ENCODE measurements at places on chromosomes 13 and 19. TPM values are rescaled to one million over a fixed set of nuclear protein-coding genes. Genes with fewer than 3 reads are reported as not detected.

DNA sequence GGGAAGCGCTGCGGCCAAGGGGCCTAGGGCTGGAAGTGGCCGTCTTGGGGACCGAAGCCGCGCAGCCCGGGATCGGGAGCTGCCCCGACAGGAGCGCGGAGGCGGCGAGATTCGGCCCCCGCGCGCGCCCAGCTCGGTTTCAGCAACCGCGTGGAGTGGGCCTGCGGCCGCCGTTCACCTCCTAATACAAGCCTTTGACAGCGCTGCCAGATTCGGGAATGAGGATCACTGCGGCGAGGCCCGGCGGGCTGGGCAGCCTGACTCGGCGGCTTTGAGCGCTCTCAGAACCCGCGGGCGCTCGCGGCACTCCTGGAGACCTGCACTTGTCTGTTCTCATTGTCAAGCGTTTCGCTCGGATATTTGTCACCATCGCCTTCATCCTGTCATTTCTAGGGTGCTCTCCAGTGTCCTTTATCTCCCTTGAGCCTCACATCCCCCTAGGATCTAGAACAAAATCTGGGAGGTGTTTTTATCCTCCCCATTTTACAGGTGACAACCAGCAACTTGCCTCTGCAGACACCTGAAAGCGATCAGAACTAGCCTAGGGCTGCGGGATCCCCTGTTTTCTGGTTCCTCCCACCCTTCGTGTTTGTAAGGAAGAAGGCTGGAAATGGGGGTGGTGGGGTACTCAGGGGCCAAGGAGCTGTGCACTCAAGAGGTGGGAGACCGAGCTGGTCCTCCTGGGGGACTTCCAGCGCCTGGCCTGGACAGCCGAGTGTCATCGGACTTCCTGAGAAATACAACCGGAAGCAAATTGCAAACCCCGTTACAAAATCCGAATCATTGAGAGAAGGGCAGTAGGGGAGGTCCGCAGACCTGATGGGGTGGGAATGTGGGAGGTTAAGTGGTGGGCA is 1.5 kb upstream of the CDX2 start:
- DNase-seq, result no peak

DNA sequence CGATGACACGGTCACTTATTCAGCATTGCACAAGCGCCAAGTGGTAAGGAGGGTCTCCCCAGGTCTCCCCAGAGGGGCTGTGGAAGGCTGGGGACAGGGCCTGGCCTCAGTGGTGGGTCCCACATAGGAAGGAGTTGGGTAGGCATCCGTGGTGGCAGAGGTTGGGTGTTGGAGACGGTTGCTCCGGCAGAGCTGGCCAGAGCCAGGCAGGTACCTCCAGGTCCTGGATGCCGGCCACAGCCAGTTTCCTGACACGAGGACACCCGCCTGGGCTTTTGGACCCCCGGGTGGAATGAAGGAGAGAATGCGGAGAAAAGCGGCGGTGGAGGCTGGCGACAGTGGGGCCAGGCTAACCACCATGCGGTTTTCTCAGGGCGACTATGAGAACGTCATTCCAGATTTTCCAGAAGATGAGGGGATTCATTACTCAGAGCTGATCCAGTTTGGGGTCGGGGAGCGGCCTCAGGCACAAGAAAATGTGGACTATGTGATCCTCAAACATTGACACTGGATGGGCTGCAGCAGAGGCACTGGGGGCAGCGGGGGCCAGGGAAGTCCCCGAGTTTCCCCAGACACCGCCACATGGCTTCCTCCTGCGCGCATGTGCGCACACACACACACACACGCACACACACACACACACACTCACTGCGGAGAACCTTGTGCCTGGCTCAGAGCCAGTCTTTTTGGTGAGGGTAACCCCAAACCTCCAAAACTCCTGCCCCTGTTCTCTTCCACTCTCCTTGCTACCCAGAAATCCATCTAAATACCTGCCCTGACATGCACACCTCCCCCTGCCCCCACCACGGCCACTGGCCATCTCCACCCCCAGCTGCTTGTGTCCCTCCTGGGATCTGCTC is 1.3 kb upstream of the FFAR1 start:
- DNase-seq, result peak; percentile 67

The C19orf85 gene
- not detected for total RNA-seq

GRCh38 chr13:22836475-22836874 is 344.3 kb upstream of the SGCG start:
- DNase-seq, result no peak

DNA sequence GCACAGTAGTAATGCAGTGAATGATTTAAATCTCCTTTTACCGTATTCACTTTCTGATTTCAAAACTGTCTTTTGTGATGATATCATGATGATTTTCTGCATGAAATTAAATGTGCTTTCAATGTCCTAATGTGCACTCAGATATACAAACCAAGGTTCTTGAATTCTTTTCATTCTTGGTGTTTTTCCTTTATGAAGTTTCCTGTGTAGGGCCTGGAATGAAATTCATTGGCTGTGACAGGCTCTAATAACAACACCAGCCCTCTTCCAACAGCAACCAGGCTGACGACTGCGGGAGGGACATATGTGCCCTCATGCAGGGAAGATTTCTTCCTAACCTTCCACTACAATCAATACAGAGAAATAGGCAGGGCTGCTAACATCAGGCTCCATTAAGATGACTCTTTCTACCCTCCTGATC is 1052.0 kb downstream of the DIAPH3 start:
- no peak for DNase-seq

The UQCR11 gene
- 136 TPM for total RNA-seq

The ZNF726 gene
- 1.2 TPM for total RNA-seq

GRCh38 chr13:101661839-101662238 is 209.4 kb downstream of the ITGBL1 start:
- no peak for DNase-seq

- DNase-seq, result peak; percentile 86
Measured at GRCh38 chr19:12796146-12797071, 5.1 kb downstream of the JUNB start.

The CEACAM4 gene
- total RNA-seq, result 1.9 TPM

GRCh38 chr19:3343619-3344502 is 22.5 kb upstream of the NFIC start:
- DNase-seq, result peak; percentile 82

The KCNRG gene
- 0.45 TPM for total RNA-seq

GRCh38 chr19:46515879-46516350 is 20.2 kb upstream of the PNMA8B start:
- DNase-seq, result no peak

GRCh38 chr13:38680912-38681311 is 6.0 kb upstream of the FREM2 start:
- DNase-seq, result no peak

The WDR18 gene
- total RNA-seq, result 20.3 TPM

The LRG1 gene
- 2.9 TPM for total RNA-seq

GRCh38 chr13:80572308-80572922 is 231.5 kb upstream of the SPRY2 start:
- no peak for DNase-seq

GRCh38 chr19:44732235-44733014 is 16.1 kb upstream of the BCL3 start:
- no peak for DNase-seq

DNA sequence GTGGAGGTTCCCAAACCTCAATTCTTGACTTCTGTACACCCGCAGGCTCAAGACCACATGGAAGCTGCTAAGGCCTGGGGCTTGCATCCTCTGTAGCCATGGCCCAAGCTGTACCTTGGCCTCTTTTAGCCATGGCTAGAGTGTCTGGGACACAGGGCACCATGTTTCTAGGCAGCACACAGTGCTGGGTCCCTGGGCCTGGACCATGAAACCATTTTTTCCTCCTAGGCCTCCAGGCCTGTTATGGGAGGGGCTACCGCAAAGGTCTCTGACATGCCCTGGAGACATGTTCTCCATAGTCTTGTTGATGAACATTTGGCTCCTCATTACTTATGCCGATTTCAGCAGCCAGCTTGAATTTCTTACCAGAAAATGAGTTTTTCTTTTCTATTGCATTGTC is 701.4 kb downstream of the FGF9 start:
- no peak for DNase-seq

DNA sequence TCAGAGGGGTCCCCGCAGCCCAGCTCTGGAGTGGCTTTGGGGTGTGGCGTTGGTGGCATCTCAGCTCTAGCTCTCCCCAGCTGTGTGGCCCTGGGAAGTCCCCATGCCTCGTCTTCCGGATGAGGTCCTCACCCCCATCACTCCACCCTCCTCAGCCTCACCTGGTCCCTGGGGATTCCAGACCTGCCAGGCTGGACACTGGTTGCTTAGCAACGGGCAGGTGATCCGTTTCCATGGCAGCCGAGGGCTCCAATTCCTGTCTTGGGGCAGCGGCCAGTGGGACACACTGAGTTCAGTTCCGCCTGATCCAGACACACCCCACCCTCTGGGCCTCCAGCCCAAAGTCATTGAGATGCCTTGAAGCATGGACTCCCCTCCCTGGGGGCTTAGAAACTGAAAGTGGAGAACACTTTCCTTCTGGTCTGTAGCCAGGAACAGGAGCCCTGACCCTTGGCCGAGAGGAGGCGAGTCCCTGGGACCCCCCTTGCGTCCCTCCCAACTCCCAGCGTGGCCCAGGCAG is 7.7 kb upstream of the MISP start:
- no peak for DNase-seq

The MEDAG gene
- 73.2 TPM for total RNA-seq

GRCh38 chr19:50178320-50178719 is 15.2 kb upstream of the IZUMO2 start:
- DNase-seq, result no peak

Measured in sciatic nerve (tissue), 2 donors.